ENCODE measurements at places on chromosomes 13 and 19. TPM values are rescaled to one million over a fixed set of nuclear protein-coding genes. Genes with fewer than 3 reads are reported as not detected.

RPL36 gene
- total RNA-seq, result 1,282 TPM

- DNase-seq, result no peak
Observed at GRCh38 chr19:8731428-8732169, 10.2 kb downstream of the OR2Z1 start.

GRCh38 chr19:55354698-55355212, at the start of gene COX6B2:
Gene COX6B2 (minus strand): TSS chr19:55354719. CDS start chr19:55354521, 198 bp downstream.
- DNase-seq, result no peak

DNA sequence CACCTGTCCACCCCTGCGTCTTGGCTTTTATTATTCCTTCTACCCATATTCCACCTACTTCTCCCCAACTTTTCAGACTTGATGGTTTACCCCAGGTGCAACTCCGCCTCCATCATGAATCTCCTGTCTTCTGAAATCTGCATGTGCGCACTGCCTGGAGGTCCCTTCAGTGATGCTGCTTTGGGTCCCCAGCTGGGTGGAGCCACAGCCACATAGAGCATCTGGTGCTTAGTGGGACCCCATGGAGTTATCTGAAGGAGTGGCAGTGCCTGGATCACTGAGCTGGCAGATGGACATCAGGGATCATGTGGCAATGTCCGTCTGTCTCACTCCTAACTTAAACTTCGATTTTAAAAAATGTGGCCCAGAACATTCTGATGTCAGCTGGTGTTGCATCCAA, 13.5 kb downstream of the ZNF536 start:
- no peak for DNase-seq

GRCh38 chr13:20814224-20814910, 40.6 kb upstream of the EEF1AKMT1 start:
- peak; percentile 84 for DNase-seq

DNA sequence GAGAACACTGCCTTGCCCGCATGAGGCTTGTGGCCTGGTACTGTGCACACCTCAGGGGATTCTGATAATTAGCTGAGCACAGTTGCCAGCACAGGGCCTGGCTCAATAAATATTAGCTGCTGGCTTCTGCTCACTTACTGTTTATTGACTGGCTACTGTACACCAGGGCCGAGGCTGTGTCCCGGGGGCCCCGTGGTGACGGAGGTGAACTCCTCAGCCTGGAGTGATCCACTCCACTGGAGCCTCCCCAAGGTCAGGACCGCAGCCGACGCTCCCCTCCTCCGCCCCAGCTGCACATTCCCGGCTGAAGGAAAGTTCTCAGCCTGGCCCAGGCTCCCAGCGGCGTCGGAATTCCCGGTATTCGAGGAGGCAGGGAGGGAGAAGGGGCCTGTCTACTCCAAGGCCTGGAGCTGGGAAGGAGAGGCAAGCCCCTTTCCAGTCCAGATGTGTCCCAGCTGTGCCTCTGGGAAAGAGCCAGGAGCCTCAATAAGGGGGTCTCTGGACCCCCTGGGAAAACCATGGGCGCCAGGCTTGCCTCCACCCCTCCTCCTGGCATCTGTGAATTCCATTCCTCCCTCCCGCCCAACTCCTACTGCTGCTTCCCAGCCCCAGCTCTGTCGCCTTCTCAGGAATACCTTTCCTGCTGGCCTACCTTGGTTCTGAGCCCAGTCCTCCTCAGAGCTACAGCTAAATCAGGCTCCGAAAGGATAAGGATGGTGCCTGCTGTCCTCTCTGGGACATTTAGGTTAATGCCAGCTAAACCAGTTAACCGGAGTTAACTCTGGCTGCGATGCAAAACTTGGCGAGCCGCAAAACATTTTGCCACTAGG, 7.3 kb downstream of the RPS16 start:
- DNase-seq, result no peak

TRPM4 gene
- 5.0 TPM for total RNA-seq

GRCh38 chr19:42074513-42075363, 1.2 kb upstream of the ZNF574 start:
- no peak for DNase-seq

GRCh38 chr19:18297308-18297707, 15.9 kb upstream of the JUND start:
- DNase-seq, result no peak

LYPD5 gene
- total RNA-seq, result not detected

GRCh38 chr19:18493440-18494266, 28.2 kb downstream of the ELL start:
- no peak for DNase-seq

DNA sequence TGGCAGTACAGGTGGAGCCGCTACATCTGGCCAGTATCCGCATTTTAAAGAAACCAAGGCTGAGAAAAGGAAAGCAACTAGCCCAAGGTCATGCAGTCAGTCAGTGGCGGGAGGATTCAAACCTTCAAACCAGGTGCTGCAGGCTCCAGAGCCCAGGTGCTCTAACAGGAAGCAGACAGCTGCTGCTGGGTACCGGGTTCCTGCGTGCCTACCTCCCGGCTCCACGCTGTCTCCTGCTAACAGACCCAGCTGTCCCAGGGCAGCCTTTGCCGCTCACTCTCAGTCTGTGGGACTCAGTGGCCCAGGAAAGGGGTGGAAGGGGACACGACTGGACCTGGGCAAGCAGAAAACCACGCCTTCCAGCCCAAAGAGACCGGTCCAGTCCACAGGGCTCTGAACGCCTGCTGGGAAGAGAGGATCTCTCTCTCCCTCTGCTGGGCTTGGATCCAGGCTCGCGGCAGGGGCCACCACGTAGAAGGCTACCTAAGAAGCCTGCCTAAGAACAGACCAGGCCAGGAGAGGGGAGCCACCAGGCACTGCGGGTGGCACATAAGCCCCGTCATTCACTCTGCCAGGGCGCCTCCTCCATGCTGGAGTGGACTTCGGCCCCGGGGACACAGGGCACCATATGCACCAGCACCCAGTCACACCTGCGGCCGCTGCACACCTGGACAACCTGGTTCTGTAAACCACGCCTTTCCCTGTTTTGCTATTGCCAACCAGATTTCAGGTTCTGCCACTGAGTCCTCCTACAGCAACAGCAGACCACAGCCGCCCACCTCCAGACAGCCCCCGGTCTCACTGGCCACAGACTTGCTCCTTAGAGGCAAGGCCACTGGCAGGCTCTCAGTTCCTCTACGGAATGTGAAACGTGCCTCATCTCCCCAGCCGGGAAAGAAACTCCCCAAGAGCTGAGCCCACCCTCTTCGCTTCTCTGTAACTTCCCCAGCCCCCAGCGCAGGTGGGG, 4.6 kb downstream of the DAPK3 start:
- DNase-seq, result no peak

ZNF846 gene
- 4.0 TPM for total RNA-seq

GRCh38 chr19:35084509-35084762, 31.2 kb upstream of the FXYD3 start:
- no peak for DNase-seq

SHC2 gene
- 1.4 TPM for total RNA-seq

GRCh38 chr13:109363431-109363830, 423.0 kb downstream of the IRS2 start:
- DNase-seq, result no peak

CYP4F12 gene
- 6.3 TPM for total RNA-seq

DNA sequence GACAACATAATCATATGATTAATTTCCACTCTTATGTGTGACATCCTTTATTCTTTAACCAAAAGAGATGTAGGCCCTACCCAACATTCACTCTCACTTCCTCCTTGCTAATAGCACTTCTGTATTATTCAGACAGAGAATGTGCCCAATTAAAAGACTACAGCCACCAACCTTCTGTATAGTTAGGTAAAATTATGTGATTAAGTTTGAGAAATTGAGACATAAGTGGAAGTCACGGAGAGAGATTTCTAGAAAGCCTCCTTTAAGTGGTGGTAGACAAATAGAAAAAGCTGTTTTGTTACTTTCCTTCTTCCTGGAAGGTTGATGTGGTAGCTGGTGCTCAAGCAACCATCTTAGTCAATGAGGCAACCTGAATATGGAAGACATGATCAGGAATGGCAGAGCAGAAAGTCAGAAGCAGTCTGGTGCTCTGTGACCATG, 14.8 kb downstream of the EPSTI1 start:
- DNase-seq, result no peak

DNA sequence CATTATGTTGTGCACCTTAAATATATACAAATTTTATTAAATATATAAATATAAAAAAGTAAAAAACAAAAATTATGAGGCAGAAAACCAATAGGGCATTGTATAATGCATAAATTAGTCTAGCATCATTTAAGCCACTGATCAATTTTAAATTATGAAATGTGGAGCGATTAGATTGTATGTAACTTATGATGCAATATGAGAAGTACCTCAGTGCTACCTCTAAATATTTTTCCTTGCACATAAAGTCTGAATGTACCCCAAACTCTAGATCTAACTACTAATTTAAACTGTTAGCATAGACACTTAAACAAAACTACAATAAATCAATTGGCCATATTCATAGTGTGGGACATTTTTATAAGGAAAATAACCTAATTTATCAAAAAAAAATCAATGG, 1178.5 kb upstream of the MIR17HG start:
- DNase-seq, result no peak

- no peak for DNase-seq
Observed at GRCh38 chr19:40216013-40216776, 2.0 kb downstream of the TTC9B start.

GRCh38 chr13:45224176-45224575, 23.3 kb upstream of the KCTD4 start:
- DNase-seq, result no peak

- no peak for DNase-seq
Observed at GRCh38 chr13:41651413-41652058, 194.2 kb downstream of the RGCC start.

- no peak for DNase-seq
Observed at GRCh38 chr19:15285896-15286591, 46.3 kb downstream of the BRD4 start.

GRCh38 chr19:23062921-23063320, 53.9 kb upstream of the ZNF730 start:
- DNase-seq, result no peak

DNA sequence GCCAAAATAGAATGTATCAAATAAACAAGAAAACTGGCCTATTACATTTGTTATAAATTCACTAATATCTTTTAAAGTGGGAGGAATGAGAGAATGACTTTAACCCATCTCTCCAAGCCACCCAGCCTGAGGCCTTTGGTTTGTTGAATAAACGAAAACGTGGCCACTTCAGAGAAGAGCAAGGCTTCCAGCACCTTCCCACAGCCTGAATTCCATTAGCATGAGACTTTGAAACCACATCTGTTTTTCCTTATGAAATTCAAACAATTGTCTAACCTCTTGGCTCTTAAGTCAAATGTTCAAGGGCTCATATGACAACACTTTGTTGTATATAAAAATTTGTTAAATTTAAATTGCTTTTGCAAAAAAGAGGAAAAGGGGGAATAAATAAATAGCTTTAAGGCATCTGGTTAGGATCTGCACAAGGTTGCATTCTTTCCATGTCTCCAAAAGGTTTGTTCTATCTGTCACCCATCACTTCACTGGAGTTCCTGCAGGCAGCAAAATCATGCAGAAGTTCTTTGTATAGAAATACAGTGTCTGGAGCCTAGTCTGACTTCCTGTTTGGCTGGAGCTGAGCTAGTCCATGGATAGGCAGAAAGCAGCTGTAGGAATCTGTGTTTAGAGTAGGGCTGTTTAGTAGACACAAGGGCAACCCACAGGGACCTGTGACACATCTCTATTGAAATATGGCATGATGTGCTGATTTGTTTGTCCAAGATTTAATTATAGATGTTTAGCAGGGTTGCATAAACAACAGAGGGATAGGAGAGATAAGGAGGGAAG, 502.3 kb downstream of the KCTD12 start:
- peak; percentile 91 for DNase-seq

GRCh38 chr19:29745253-29745652, 30.2 kb upstream of the C19orf12 start:
- DNase-seq, result no peak

DNA sequence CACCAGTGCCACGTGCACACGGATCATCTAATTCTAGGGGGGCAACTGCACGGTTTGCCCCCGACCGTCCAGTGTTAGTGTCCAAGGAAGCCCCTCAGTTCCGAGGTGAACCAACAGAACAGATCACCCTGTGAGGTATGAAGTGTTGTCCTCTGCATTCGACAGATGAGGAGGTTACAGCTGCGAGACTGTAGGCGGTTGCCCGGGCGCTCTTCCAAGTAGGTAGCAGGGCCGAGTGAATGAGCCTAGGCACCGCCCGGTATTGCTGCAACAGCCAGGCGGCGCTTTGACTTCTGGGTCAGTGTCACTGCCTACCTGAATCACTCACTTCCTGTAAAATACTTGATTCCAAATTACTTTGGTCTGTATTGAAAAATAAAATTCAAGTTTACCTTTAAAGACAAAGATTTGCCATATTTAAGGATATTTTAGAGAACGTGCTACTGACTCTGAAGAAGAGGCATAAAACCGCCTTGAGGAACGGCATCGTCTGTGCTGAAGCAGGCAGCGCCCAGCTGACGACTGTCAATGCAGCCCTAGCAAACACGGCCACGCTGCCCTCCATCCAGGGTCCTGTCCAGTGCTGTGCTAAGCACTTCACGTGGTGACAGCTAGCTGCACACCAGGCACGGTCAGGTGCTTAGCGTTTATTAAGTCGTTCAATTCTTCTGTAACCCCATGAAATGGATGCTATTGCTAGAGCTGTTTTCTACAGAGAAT, 19.3 kb upstream of the RASA3 start:
- DNase-seq, result peak; percentile 33

DNA sequence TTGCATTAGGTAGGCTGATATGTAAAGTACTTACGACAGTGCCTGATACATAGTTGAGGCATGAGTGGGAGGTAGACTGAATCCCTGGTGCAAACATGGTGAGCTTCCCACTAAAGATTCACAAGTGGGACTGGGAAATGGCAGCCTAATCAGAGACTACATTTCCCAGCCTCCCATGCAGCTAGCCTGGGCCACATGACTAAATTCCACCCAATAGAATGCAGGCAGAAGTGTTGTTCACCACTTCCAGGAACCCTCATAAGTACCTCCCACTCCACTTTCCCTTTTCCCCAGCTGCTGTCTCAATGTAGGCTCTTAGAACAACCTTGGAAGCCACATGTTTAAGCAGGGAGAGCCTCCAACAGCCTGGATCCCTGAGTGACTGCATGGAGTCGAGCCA, 104.9 kb downstream of the CACNA1A start:
- peak; percentile 57 for DNase-seq

IFNL1 gene
- not detected for total RNA-seq

DNA sequence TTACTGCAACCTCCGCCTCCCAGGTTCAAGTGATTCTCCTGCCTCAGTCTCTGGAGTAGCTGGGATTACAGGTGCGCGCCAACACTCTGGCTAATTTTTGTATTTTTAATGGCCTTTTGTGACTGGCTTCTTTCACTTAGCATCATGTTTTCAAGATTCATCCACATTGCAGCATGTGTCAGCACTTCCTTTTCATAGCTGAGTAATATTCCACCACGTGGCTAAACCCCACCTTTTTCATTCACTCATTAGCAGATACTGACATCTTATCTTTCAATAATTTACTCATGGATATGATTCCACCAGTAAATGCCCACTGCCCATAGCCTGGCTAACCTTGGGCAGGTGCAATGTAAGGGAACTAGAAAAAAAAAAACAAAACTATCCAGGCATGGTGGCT, 6.9 kb downstream of the C5AR1 start:
- no peak for DNase-seq

FGF14 gene
- total RNA-seq, result not detected

ZNF444 gene
- 13.8 TPM for total RNA-seq

NUFIP1 gene
- total RNA-seq, result 3.1 TPM

Measured in H4 (cell line).